ENCODE measurements at places on chromosomes 4 and X. TPM values are rescaled to one million over a fixed set of nuclear protein-coding genes. Genes with fewer than 3 reads are reported as not detected.

The BGN gene
- 36.8 TPM for total RNA-seq

The TFDP3 gene
- not detected for total RNA-seq

The MORC4 gene
- total RNA-seq = 44.9 TPM

The PRAF2 gene
- total RNA-seq = 39.1 TPM

The FATE1 gene
- not detected for total RNA-seq

DNA sequence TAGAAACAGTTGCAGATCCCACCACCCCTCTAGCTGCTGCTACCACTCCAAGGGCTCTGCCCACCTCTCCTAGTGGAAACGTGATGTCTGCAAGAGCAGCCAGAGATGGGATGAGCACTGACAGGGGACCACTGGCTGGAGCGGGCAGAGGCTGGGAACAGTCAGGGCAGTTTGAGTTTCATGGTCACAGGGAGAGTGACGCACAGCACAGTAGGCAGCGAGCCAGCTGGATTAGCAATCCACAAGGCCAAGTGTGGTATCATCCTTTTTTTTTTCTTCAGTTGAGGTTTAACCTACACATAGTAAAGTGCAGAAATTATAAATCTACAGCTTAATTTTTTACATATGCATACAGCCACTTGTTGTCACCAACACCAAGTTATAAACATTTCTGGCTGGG, 6.4 kb upstream of the SCML2 start:
- DNase-seq = no peak
- no peaks in the 10 kb centered on the region for H3K4me1 ChIP-seq
- H3K36me3 ChIP-seq = no peaks in the 10 kb centered on the region

- H3K36me3 ChIP-seq = no peaks in the 10 kb centered on the region
- no peak overlapping the region for H3K4me3 ChIP-seq
- H3K4me1 ChIP-seq = no peaks in the 10 kb centered on the region
- no peaks in the 10 kb centered on the region for H3K27me3 ChIP-seq
Observed at GRCh38 chrX:35090801-35091200, 148.2 kb downstream of the FAM47B start.

GRCh38 chr4:38896940-38897339, 29.3 kb downstream of the FAM114A1 start:
- H3K27ac ChIP-seq = no peak overlapping the region
- no peak overlapping the region for H3K4me3 ChIP-seq
- no peaks in the 10 kb centered on the region for H3K27me3 ChIP-seq
- no peaks in the 10 kb centered on the region for H3K4me1 ChIP-seq

DNA sequence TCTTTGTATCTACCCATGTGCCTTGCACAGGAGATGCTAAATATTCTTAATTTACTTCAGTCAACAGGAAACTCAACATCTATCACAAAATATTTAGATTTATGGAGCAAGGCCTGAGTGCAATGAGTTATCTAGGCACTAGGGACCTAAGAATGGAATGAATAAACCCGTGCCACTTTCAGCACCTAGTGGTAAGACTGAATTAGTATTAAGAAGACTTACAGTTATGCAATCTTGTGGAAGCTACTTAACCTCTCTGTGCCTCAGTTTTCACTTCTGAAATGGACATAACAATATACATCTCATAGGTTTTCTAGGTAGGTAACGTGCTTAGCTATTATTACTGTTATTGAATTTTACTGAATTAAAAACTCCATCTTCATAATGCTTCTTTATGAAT, 144.6 kb upstream of the MAP3K15 start:
- DNase-seq = no peak
- H3K27ac ChIP-seq = no peak overlapping the region
- no peaks in the 10 kb centered on the region for H3K27me3 ChIP-seq

DNA sequence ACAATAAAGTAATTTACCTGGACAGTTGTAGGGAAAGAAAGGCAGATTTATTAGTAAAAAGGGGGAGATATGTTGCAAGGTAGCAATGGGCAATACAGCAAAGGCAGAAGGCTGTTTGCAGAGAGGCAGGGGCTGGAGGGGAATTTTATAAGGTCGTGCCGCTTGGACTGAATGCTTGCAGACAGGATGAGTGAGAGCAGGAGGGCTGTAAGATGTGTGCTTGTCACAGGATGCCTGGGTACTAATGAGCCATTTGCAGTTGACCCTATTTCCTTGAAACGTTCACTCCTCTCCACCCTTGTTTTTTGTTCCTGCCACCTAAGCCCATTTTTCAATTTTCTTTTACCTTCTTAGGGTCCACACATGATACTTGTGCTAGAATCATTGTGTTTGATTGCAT, 214.7 kb downstream of the TRAM1L1 start:
- H3K36me3 ChIP-seq = no peaks in the 10 kb centered on the region
- no peak overlapping the region for H3K4me3 ChIP-seq
- H3K27ac ChIP-seq = no peak overlapping the region
- DNase-seq = no peak
- H3K4me1 ChIP-seq = no peaks in the 10 kb centered on the region

Data from uterus (tissue), 4 donors.